Activated CD4-positive, alpha-beta T cell treated with anti-CD3 and anti-CD28 coated beads, Interleukin-2, amount 10 ng/mL, durations not matched to agents 24 days and 14 days (primary cell): ENCODE measurements at places on chromosomes 5 and 9. TPM values are rescaled to one million over a fixed set of nuclear protein-coding genes. Genes with fewer than 3 reads are reported as not detected.

The CSF2 gene
- total RNA-seq, result 1,084 and 1,122 TPM in 2 replicates

DNA sequence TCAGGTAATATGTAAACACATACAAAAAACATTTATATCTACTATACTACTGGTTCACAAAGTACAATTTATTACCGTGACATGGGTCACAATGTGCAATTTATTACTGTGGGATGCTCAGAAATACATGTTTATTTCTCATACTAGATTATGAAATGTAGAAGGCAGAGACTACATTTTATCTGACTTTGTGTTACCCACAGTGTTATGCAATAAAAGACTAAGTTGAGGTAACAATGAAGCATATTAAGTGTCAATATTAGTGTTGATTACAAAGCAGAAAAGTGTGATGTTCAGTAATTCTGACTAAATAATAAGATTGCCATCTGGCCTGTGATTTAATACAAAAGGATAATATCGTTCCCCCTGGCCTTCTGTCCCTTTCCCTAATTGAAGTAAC lies 42.4 kb downstream of the CPLANE1 start:
- DNase-seq, result no peak
- H3K27me3 ChIP-seq, result no peaks in the 10 kb centered on the region
- H3K36me3 ChIP-seq, result peaks cover 6% of the 10 kb centered on the region
- peaks cover 11% of the 10 kb centered on the region for H3K4me1 ChIP-seq
- H3K27ac ChIP-seq, result no peak overlapping the region

DNA sequence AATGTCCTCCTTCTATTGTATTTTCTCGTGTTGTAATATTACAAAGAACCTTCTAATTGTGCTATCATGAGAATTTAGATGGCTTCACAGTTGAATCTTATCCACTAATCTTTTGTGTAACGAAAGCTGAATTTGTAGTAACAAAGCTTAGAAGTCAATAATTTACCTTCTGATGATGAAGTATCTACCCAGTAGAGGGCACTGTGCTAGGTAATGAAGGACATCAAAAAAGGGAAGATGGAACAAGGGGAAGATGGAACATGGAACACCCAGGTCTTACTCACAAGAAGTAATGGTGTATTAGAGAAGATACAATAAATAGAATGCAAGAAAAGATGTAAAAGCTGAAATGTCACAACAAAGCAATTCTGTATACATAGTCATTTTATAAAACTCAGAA lies 131.0 kb upstream of the CCNG1 start:
- H3K4me3 ChIP-seq, result no peak overlapping the region
- no peak overlapping the region for H3K27ac ChIP-seq
- H3K36me3 ChIP-seq, result no peaks in the 10 kb centered on the region
- H3K4me1 ChIP-seq, result peaks cover 9% of the 10 kb centered on the region
- H3K27me3 ChIP-seq, result peaks cover 6% of the 10 kb centered on the region

DNA sequence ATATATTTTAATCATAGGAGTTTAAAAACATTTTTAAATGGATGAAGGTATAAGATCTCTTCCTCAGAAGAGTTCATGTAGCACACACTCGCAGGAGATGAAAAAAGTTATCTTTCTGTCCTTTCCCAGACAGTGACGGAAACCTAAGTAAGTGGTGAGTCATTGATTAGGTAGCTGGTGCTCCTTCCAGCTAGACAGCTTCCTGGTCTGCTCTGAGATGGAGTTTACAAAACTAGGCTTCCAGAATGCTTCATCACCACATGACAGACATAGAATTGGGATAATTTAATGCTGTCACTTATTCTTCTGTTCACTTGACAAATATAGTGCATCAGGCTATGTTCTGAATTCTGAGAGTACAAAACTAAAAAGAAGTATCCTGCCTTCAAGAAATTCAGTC lies 2393.0 kb upstream of the C9orf72 start:
- H3K27ac ChIP-seq, result no peak overlapping the region
- no peaks in the 10 kb centered on the region for H3K36me3 ChIP-seq
- no peak for DNase-seq

DNA sequence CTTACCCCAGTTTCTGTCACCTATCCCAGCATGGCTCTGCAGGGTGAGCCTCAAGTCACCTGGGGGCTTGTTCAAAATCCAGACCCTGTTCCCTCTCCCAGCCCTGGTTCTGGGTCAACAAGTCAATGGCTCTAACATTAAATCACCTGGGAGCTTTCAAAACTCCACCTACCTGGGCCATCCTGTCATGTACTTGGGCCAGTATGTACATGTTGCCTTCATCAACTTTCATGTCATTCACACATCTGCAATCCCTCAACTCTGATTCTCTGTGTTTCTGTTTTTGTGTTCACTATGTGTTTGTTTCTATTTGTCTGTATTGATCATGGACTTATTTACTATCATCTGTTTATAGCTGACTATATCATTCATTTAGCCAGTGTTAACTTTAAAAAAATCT lies 2.1 kb upstream of the SH3GLB2 start:
- H3K4me3 ChIP-seq, result no peak overlapping the region
- no peaks in the 10 kb centered on the region for H3K36me3 ChIP-seq
- H3K27ac ChIP-seq, result peak overlapping the region; percentile 0
- peaks cover 17% of the 10 kb centered on the region for H3K4me1 ChIP-seq
- peak; percentile 53 for DNase-seq
